ENCODE measurements at places on chromosomes 7 and 10.

- H3K4me3 ChIP-seq, result no peak overlapping the region
- no peak for DNase-seq
- H3K27me3 ChIP-seq, result no peaks in the 10 kb centered on the region
- H3K4me1 ChIP-seq, result no peaks in the 10 kb centered on the region
- peak overlapping the region; percentile 35 for H3K27ac ChIP-seq
These were observed 78.5 kb downstream of the CREB5 start for GRCh38 chr7:28490831-28491230.

GRCh38 chr10:103542764-103543616 lies 49.5 kb downstream of the NEURL1 start:
- no peaks in the 10 kb centered on the region for H3K27me3 ChIP-seq
- H3K4me1 ChIP-seq, result no peaks in the 10 kb centered on the region
- DNase-seq, result peak; percentile 62
- peak overlapping the region; percentile 52 for H3K4me3 ChIP-seq
- H3K36me3 ChIP-seq, result no peaks in the 10 kb centered on the region

DNA sequence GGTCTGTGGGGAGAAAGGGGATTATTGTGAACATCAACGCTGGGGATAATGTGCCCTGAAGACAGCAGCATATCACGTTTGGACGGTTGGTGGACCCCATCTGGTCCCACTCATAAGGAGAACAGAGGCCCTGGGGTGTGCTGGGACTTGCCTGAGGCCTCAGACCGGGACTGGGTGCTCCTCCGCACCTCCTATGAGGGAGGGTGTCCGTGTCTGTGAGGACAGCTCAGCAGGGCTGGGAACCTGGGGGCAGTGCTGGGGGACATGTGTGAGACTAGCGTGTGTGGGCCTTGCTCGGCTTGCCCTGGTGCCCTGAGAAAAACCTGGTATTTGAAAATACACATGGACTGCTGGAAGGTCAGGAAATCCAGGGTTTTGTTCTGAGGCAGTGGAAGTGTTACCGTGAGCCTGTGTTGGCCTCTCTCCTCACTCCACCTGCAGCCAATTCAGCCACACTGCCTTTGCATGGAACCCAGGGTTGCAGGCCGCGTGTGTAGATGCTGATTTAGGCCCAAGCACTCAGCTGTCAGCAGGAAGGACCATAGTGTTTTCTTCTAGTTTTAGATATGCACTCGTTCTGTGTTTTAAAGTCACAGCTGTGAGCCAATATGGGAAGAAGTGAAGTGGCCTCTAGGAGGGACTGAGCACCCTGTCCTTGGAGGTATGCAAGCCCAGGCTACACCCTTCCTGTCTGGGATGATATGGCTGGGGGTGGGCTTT lies 13.4 kb upstream of the SH2D4B start:
- no peak for DNase-seq
- H3K27me3 ChIP-seq, result no peaks in the 10 kb centered on the region
- H3K4me1 ChIP-seq, result no peaks in the 10 kb centered on the region

- no peak for DNase-seq
- no peaks in the 10 kb centered on the region for H3K27me3 ChIP-seq
- H3K4me1 ChIP-seq, result no peaks in the 10 kb centered on the region
- H3K36me3 ChIP-seq, result no peaks in the 10 kb centered on the region
These were observed 67.8 kb downstream of the TBXAS1 start for GRCh38 chr7:139896831-139897230.

DNA sequence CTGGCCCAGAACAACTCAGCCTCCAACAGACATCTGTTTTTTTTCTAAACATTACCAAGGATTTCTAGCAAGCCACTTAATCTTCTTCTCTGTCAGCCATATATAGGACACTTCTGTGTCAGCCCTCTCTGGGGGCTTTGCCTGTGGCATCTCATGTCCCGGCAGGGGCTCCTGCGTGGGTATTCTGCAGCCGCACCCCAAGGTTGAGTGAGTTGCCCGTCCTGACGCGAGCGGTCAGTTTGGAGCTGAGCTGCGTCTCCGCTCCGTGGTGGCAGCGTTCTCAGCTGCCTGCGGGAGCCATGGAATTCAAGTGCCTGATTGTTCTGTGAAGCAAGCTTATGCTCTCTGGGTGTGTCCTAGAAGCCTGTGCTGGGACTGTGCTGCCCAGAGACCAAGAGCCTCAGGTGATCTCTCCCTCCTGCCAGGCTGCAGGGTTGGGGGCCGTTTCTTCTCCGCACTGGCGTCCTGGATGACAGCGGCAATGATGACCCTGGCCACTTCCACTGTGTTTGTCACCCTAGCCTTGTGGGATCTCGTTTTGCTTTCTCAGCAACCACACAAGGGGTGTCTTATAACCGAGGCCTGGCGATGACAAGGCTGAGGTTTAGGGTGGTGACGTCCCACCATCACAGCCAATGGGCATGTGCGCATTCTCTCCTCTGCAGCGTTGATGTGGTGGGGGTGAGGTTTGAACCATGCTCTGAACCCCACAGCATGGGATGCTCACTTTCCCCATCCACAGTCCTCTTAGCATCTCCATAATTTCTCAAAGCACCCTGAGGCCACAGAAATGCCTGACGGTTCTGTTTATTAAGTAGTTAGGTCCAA lies 612.6 kb upstream of the FOXK1 start:
- no peak overlapping the region for H3K27ac ChIP-seq
- peaks cover 15% of the 10 kb centered on the region for H3K36me3 ChIP-seq
- no peaks in the 10 kb centered on the region for H3K4me1 ChIP-seq
- H3K27me3 ChIP-seq, result no peaks in the 10 kb centered on the region
- DNase-seq, result no peak

- no peaks in the 10 kb centered on the region for H3K4me1 ChIP-seq
- H3K4me3 ChIP-seq, result no peak overlapping the region
- H3K27me3 ChIP-seq, result no peaks in the 10 kb centered on the region
- no peak overlapping the region for H3K27ac ChIP-seq
- DNase-seq, result no peak
These were observed 52.9 kb downstream of the CAMK2B start for GRCh38 chr7:44272456-44272855.

- no peaks in the 10 kb centered on the region for H3K4me1 ChIP-seq
- H3K27ac ChIP-seq, result no peak overlapping the region
- H3K4me3 ChIP-seq, result no peak overlapping the region
- no peak for DNase-seq
- H3K36me3 ChIP-seq, result no peaks in the 10 kb centered on the region
- no peaks in the 10 kb centered on the region for H3K27me3 ChIP-seq
These were observed 63.6 kb downstream of the ANKRD7 start for GRCh38 chr7:118288098-118288497.

DNA sequence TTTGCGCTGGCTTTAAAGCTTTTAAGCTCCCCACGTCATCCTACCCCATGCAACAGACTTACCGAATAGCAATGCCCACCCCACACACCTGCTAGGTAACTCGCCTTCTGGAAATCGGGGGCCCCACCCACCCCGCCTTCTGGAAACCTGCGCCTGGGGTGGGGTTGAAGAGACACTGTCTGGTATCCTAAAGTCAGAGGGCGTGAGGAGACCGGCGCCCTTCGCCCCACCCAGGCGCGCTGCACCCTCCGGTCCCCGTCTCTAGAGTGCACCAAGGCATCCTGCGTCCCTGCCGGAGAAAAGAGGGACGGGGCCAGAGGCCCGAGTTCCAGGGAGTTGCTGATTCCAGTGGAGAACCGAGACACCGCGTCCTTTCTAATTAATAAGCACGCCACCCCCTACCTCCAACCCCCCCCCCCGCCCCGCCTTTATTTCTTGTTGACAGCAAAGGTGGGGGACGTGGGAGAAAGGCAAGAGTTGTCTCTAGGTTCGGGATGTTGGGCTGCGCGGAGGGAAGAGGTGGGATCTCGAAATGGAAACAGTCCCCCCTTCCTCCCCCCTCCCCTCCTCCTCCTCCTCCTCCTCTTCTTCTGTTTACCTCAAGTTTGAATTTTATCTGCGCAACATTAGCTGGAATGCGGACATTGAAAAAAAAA lies 220.9 kb upstream of the MKLN1 start:
- peak overlapping the region; percentile 96 for H3K27ac ChIP-seq
- H3K27me3 ChIP-seq, result no peaks in the 10 kb centered on the region
- peak; percentile 72 for DNase-seq
- H3K4me1 ChIP-seq, result no peaks in the 10 kb centered on the region
- H3K36me3 ChIP-seq, result no peaks in the 10 kb centered on the region

GRCh38 chr7:49845626-49846025 lies 72.2 kb downstream of the VWC2 start:
- H3K27me3 ChIP-seq, result no peaks in the 10 kb centered on the region
- no peak overlapping the region for H3K27ac ChIP-seq
- H3K36me3 ChIP-seq, result no peaks in the 10 kb centered on the region

DNA sequence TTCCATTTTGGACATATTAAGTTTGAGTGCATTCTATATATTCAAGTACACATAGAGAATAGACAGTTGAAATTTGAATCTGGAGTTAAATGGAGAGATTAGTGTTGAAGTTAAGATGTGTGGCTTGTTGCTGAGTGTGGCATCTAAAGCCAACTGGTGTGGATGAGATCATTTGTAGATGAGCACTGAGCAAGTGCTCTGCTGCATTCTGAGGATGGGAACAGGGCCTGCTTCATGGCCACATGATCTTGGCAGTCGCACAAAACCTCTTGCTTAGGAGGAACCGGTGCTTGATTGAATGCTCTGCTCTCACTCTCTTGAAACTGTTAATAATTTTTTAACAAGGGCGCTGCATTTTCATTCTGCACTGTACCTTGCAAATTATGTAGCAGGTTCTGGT lies 62.0 kb downstream of the EPDR1 start:
- H3K4me3 ChIP-seq, result no peak overlapping the region
- no peak for DNase-seq
- H3K36me3 ChIP-seq, result no peaks in the 10 kb centered on the region
- H3K4me1 ChIP-seq, result no peaks in the 10 kb centered on the region

DNA sequence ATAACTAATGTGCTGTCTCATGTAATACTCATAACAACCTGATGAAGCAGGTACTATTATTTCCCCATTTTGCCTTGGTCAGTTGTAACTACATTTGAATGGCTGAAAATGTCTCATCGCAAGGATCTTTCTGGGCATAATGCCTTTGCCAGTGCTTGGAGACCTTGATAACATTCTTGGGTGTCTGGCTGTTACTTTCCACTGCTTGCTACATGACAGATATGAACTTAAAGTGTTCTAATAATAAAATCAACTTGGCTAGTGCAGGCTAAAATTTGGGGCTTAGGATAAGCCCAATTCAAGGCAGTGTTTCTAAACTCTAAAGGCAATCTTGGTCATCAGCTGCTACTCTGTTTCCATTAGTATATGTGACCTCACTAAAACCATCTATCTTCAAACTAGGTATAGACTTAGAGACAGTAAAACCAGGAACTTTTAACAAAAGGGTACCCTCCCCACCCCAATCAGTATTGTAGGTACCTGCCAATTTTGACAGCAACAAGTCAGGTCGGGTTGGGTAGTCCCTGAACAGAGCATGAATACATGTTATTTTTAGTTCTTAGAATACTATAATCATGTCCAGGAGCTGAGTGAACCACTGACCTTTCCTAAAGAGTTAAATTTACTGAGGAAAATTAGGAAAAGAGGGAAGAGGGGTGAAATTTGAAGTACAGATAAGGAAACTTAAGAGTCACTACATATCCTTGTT lies 68.2 kb upstream of the AHR start:
- no peaks in the 10 kb centered on the region for H3K4me1 ChIP-seq
- no peaks in the 10 kb centered on the region for H3K36me3 ChIP-seq
- DNase-seq, result no peak
- no peaks in the 10 kb centered on the region for H3K27me3 ChIP-seq
- peak overlapping the region; percentile 59 for H3K27ac ChIP-seq

GRCh38 chr10:114392112-114392835 lies 12.0 kb downstream of the AFAP1L2 start:
- no peaks in the 10 kb centered on the region for H3K27me3 ChIP-seq
- H3K4me1 ChIP-seq, result peaks cover 6% of the 10 kb centered on the region
- no peaks in the 10 kb centered on the region for H3K36me3 ChIP-seq
- H3K4me3 ChIP-seq, result no peak overlapping the region

GRCh38 chr7:87038993-87039690 lies 20.3 kb downstream of the ELAPOR2 start:
- no peak for DNase-seq
- H3K4me1 ChIP-seq, result no peaks in the 10 kb centered on the region
- no peaks in the 10 kb centered on the region for H3K36me3 ChIP-seq

DNA sequence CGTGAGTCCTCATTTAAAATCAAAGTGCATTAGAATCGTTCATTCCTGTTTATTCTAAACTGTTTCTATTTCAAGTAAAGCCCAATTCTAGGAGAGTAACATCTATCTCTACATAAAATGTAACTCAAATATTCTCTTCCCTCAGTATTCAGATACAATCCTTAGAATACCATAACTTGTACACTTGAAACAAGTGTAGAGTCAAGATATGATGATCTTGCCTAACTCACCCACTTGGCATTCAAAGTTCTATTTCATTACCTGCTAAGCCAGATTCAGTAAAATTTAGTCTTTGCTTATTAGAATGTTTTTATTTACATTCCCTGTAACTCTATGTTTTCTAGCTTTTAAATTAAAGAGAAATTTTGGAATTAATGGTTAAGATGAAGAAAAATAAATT lies 31.6 kb downstream of the PRPS1L1 start:
- H3K4me3 ChIP-seq, result no peak overlapping the region
- H3K27ac ChIP-seq, result no peak overlapping the region
- no peaks in the 10 kb centered on the region for H3K27me3 ChIP-seq
- DNase-seq, result no peak

DNA sequence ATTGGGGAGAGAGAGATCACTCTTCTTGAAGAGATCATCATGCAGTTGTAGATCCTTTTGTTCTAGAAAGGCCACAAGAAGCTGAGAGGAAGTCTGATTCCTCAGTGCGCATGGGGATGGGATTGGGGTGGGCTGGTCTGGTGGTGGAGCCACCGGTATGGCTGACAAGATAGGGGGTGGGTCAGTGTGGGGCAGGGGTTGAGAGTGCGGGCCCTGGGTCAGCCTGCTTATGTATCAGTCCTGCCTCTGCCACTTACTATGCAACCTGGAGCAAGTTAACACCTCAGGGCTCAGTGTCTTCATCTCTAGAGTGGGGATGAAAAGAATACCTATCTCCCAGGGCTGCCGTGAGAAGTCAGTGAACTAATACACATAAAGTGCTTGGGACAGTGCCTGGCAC lies 8.0 kb downstream of the SMARCD3 start:
- H3K36me3 ChIP-seq, result peaks cover 62% of the 10 kb centered on the region
- no peaks in the 10 kb centered on the region for H3K27me3 ChIP-seq
- DNase-seq, result no peak
- H3K4me3 ChIP-seq, result no peak overlapping the region
- peaks cover 12% of the 10 kb centered on the region for H3K4me1 ChIP-seq

GRCh38 chr7:157903296-157903695 lies 566.5 kb downstream of the DNAJB6 start:
- H3K36me3 ChIP-seq, result no peaks in the 10 kb centered on the region
- no peaks in the 10 kb centered on the region for H3K4me1 ChIP-seq
- DNase-seq, result no peak
- H3K27me3 ChIP-seq, result no peaks in the 10 kb centered on the region

DNA sequence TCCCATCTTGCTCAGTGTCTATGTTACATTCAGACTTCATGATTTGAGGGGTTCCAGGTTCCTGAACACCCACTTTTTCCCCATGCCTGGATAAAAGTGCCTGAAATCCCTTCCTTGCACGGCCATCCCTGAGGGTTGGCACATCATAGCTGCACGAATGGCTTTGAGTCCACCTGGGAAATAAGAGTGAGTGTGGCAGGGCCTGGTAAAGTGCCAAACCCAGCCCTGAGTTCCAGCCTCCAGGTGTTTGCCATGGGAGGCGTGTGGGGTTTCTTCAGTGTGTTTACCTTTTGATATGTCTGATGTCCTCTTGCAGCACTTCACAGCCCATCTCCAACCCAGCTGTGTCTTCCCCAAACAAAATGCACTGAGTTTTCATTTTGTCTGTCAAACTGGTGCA lies 145.7 kb downstream of the PAXIP1 start:
- no peaks in the 10 kb centered on the region for H3K4me1 ChIP-seq
- DNase-seq, result no peak
- H3K27me3 ChIP-seq, result no peaks in the 10 kb centered on the region
- no peak overlapping the region for H3K27ac ChIP-seq
- no peak overlapping the region for H3K4me3 ChIP-seq
- H3K36me3 ChIP-seq, result no peaks in the 10 kb centered on the region

Data from ascending aorta (tissue), 2 donors.